Mucosa of descending colon (tissue), 3 donors: ENCODE measurements at places on chromosomes 16 and 17.

DNA sequence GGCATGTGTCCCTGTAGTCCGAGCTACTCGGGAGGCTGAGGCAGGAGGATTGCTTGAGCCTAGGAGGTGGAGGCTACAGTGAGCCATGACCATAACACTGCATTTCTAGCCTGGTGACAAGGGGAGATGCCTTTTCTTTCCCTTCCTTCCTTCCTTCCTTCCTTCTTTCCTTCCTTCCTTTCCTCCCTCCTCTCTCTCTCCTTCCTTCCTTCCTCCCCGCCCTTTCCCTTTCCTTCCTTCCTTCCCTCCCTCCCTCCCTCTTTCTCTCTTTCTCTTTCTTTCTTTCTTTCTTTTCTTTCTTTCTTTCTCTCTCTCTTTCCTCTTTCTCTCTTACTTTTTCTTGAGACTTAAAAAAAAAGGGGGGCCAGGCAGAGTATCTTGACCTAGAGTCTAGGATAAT, 3.1 kb upstream of the CEP20 start:
- DNase-seq, result no peak

GRCh38 chr17:55478971-55479370, 32.3 kb downstream of the SMIM36 start:
- DNase-seq, result no peak

- no peak for DNase-seq
Measured at GRCh38 chr17:72850410-72851118, 241.9 kb downstream of the SLC39A11 start.

- peak; percentile 92 for DNase-seq
Measured at GRCh38 chr16:2983706-2984136, 3.5 kb upstream of the PKMYT1 start.

DNA sequence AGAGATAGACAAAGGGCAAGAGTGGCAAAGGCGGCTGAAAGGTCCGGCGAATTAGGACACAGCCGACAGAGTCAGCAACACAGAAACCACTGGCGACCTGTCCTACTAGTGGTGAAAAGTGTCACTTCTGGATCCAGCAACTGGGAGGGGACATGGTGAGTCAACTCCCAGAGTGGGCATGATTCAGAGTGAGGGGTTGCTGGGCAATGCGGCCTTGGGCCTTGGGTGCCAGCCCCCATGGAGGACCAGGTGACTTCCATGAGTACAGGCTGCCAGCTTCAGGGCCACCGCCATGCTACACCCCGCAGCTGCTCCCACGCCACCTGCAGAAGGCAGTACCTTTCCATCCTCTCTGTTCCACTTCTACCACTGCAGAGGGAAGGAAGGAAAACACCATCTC, 110.6 kb downstream of the ZFHX3 start:
- no peak for DNase-seq

DNA sequence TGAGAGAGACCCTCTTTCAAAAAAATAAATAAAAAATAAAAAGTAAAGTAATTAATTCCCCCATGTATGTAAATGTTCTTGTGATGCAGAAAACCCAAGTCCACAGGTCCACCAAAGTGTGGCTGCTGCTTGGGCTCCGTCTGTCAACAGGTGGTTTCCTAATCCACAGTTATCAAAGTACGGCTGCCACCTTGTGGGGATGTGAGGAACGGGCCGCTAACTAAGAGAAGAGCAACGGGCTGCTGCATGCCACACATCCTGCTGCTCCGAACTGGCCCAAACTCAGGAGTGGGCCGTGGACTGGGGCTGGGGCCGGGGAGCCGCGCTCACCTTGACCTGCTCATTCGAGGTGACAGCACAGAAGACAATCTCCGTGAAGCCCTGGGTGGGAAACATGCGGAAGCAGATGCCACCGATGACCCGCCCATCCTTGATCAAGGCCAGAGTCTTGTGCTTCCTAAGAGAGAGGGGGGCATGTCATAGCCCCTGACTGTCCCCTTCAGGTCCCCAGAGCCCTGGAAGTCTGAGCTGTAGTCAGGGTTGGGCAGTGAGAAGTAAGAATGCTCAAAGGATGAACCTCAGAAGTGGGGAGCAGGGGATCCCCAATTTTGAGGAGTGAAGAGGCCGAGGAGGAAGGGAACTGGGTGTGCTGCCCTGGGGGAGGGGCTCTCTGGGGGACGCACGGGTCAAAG, 4.3 kb downstream of the KAT2A start:
- peak; percentile 94 for DNase-seq

DNA sequence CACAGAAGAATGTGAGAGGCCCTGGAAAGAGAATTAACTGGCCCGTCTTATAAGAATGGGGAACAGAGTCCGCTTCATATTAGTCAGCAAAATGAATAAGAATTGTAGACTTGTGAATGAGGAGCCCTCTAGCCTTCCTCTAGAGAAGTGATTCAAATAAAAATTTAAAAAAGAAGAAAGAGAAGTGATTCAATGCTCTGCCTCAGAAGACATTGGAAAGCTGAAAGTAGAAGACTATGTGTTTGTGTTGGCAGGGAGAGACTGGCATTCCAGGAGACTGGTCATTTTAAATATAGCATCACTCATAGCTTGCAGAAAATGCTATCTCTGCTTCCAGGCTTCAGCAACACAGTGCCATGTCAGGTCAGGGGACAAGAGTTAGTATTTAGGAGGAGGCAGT, 190.6 kb upstream of the HS3ST3A1 start:
- no peak for DNase-seq

- no peak for DNase-seq
Measured at GRCh38 chr17:75668489-75668888, 1.4 kb downstream of the SAP30BP start.

GRCh38 chr16:52912565-52913173, 140.0 kb downstream of the CHD9NB start:
- DNase-seq, result peak; percentile 51
